Fibroblast of the aortic adventitia (primary cell): ENCODE measurements at places on chromosomes 16 and 17.
A peak's percentile ranks its signal among the peaks of the same experiment; 100 is the strongest.

DNA sequence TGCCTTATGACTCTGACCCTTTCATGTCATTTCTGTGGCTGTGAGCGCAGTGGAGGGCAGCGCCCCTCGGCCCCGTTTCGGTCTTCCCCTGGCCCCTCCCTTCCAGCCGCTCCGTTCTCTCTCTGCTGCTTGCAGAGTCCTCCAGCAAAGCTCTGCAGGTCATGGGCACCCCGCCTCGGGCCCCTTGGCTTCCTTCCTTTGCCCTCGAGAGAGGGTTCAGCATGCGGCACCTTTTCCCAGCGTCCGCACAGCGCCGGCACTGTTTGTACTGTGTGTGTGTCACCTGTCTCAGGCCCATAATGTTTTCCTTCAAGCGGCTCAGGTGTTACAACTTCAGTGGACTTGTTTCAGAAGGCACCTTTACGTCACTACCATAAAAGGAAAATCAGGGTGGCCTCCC lies 98.5 kb downstream of the RAP1GAP2 start:
- DNase-seq: no peak

DNA sequence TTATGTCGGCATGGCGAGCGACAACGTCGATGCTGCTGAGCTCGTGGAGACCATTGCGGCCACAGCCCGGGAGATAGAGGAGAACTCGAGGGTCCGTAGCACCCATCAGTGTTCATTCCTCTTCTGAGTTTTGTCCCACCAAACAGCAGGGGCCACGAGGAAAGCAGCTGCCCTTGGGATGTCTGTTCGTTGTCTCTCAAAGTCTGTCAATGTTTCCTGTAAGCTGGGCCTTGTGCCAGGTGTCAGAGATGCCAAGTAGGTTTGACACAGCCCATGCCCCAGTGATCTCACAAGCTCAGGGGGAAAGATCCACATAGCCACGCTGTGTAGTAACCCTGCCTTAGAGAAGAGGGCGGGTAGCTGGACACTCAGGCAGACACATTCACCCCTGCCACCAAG lies 22.6 kb downstream of the NTAN1 start:
- DNase-seq: no peak

GRCh38 chr17:82802075-82802780 lies 37.6 kb downstream of the ZNF750 start:
- DNase-seq: peak; percentile 64

DNA sequence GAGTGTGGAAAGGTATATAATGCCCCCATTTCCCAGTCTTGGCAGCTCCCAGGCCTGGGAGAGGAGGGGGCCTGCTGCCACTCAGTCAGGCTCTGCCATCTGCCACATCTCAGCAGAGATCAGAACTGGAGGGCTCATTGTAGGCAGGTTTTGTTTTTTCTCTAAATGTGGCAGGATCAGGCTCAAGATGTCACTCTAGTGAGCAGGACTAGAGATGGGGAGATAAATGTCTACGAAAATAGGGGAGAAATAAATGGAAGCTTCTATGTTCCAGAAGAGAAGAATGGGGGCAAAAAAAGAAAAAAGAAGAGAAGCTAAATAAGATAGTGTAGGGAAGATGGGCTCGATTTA lies 13.9 kb downstream of the NXPH3 start:
- no peak for DNase-seq

- DNase-seq: no peak
These were observed 11.8 kb downstream of the RFFL start for GRCh38 chr17:35051579-35052240.
